ENCODE measurements at places on chromosomes 5 and 9.

- no peak for DNase-seq
Observed at GRCh38 chr9:119841016-119841415, 471.8 kb upstream of the BRINP1 start.

DNA sequence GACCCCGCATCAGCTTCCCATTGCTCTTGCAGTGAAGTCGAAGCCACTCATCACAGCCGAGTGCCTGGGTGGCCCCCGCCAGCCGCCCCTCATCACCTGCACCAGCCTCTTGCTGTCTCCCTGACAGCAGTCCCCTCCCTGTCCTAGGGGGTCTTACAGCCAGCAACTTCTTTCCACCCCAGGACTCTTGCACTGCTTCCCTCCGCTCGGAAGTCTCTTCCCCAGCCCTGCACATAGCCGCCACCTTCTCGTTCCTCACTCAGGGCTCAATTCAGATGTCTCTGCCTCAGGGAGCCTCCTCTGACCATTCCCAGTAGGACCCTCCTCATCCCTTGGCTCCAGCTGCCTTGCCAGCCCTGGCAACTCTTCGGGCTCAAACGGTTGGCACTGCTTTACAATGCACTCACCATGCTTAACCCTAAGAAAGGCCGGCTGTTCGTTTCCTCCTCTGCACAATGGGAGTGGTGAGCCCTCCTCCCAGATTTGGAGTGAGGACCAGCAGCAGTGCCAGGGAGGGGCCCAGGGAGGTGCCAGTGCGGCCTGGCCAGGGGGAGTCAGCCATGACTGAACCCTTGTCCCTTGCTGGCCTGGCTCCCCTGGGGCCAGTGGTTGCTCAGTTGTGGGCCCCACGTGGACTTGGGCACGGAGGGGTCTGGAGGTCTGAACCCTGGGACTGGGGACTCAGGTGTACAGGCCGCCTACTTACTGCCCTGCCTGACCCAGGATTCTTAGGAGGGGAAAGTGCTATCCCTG is 6.1 kb downstream of the TCF7 start:
- no peak for DNase-seq

DNA sequence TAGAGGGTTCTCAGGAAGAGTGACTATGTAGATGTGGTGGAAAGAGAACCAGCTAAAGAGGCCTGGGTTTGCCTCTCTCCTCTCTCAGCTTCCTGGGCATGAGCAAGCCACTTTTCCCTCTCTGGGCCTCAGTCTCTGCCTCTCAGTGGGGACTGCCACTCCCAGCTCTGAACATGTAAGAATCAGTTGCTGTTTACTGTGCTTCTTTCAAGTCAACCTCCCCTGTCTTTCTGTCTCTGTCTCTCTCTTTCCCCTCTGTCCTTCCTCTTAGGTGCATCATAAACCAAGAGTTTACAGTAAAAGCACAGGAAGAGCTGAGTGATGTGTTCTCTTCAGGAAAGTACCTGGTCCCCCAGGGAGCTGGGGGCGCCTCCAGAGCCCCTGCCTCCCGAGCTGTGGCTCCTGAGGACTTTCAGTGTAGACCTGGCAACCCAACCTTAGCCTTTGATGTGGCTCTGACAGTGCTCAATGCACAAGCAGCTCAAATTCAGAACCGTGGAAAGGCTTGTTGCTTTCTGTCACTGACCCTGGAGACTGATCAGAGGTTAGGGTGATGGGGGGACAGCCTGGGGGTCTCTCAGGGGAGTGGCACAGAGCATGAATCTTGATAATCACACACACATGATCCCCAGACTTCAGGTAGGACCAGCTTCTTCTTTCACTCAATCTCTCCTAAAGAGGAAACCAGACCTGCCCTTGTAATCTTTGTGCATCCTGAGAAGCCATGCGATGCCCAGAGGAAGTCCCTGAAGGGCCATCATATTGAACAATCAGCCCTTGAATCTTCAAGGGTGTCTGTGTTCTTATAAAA is 59.4 kb upstream of the TNFSF8 start:
- DNase-seq = no peak

DNA sequence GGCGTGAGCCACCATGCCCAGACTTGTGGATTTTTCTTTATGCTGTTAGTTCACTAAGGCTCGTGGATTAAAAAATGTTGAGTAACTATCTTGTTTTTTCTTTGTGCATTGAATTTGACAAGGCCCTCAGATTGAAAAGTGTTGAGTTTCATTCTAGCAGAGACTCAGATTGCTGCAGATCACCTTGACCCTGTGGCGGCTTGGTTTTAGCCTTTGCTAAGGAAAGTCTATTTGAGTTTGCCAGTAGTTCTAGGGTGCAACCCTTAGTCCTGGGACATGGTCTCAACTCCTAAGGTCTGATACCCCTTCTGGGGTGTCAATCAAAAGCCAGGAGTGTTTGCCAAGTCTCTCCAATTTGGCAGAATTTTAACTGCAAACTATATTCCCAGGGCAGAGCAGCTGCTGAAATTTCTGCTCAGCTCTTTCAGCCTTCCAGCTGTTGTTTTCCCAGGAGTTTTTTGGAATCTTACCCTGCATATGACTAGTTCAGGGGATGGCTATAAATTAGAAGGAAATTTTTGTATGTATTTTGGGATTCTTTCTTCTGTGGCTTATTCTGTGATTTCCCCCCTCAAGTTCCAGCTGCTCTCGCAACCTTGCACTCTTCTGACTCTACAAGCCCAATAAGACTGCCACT is 84.3 kb upstream of the HAND1 start:
- DNase-seq = no peak

- DNase-seq = no peak
Observed at GRCh38 chr5:84524491-84524890, 139.8 kb upstream of the EDIL3 start.

- DNase-seq = no peak
Observed at GRCh38 chr5:31613651-31614050, 25.3 kb upstream of the PDZD2 start.

- no peak for DNase-seq
Observed at GRCh38 chr9:88997646-88998045, 6.4 kb downstream of the S1PR3 start.

- no peak for DNase-seq
Observed at GRCh38 chr5:91212714-91213092, 170.4 kb downstream of the ARRDC3 start.

DNA sequence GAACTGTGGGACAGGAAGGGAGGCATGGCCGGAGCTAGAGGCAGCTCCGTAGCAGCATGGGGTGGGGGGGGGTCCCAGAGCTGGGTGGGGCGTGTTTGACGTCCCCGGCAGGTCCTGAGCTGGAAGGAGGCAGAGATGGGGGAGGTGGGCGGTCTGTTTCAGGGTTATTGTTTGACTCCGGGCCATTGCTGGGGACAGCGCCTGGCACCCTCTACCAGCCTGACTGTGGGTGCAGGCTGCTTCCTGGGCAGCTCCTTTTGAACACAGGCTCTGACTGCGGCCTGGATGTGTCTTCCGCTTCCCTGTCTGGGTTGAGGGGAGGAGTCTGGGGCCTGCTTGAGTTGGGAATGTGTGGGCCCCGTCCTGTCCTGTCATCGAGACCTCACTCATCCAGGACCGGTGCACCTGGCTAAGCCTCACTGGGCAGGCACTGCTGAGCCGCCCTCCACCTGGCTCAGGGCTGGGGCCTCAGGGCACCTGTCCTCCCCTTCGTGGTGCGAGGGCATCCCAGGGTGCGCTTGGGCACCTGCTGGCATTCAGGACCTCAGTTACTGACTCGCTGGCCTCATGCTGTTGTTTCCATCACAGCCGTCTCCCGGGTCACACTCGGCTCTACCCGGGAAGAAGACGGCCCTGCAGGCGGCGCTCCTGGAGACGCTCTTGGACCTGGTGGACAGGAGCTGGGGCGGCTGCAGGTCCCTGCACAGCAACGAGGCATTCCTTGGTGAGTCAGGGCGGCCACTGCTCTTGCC is 26.5 kb downstream of the CEP72 start:
- no peak for DNase-seq

GRCh38 chr5:157574456-157575380 is 857 bp downstream of the ADAM19 start:
- DNase-seq = no peak

DNA sequence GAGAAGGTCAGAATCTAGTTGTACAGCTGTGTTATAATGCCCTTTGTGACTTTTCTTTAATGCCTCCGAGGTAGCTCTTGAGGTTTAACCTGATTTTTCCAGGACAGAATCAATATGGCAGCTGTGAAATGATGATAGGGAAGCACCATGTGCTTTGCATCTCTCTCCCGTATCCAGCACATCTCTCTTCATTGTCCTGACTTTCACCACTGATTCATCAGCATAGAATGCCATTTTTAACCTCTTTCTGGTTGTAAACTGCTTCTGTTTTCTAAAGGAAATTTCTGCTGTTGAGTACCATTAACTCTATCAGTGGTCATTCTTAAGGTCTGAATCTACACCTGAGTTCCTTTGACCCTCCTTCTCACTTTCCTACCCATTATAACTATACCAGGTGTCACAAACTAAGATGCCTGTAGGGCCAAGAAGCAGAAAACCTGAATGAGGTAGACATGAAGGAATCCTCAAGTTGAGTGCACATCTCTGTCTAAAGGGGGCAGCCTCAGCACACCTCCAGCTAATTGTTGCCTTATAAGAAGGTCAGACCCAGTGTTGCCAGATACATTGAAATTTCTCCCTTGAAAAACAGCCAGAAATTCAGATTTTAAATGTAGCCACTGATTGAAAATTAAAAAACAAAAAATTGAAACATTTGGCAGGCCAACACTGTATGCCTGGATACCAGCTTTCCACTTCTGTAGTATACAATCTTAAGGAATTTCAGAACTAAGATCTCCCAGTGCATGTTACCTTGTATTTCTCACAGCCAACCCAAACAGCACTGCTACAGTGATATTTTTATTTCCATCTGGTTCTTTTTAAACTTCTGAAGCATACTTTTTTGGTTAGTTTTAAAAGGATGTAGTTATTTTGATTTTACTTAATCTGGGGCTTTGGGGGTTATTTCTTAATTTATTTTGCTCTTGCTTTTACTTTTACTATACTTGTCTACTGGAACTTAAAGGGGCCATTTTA is 35.8 kb upstream of the TLX3 start:
- DNase-seq = no peak

DNA sequence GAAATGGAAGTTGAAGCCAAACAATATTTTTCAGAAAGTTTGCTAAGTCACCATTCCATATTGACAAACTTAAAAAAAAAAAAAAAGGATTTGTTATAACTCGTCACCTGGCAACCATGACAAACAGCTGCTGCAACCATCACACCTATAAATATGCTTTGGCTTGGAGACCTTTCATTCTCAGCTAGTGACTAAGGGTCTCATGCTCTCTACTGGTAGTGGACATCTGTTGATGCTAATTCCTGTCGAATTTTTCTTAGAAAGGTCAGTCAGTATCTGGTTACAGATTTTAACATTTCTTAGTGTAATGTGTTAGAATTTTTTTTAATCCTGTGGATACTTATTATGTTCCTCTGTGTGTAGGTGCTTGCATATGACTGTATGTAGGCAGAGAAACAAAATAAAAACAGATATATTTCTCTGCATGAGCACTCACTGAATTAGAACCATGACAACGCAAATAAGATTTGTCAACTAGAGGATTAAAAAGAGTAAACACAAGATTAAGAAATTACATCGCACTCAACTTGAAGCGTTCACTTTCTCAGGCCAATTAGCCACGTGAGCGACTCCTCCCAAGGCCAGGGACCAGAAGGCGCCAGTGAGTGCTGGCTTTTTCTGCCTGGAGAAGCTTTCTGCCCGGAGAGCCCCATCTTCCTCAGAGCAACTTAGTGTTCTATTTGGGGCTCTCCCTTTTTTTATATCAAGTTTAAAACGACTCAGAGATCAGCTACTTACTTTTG is 27.0 kb upstream of the ZNF622 start:
- no peak for DNase-seq

- no peak for DNase-seq
Observed at GRCh38 chr5:67038817-67039603, 157.6 kb downstream of the CD180 start.

DNA sequence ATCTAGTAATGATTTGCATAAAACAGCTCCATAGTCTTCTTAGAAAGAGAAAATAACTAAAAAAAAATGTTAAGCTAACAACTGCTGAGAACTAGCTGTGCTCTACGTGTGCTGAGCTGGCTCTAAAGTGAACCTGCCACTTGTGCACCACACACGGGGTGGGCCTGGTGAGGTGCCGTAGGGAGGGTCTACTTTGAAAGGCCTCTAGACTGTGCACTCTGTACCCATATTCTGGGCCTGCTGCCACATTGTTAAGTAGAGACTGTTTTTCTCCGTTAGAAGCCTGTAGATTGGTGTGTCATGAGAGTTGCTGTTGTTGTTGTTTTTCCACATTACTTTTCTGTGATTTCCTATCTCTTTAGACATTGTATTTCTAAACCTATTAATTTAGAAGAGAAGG is 93.9 kb downstream of the CD180 start:
- no peak for DNase-seq

GRCh38 chr5:8727396-8727795 is 818.5 kb downstream of the SEMA5A start:
- DNase-seq = no peak

- no peak for DNase-seq
Observed at GRCh38 chr9:21854594-21854993, 52.2 kb downstream of the MTAP start.

GRCh38 chr9:90641884-90642487 is 638 bp downstream of the DIRAS2 start:
- DNase-seq = no peak

- no peak for DNase-seq
Observed at GRCh38 chr5:88769165-88769564, 113.8 kb downstream of the MEF2C start.

- no peak for DNase-seq
Observed at GRCh38 chr5:50964746-50965653, 298.6 kb downstream of the PARP8 start.

- no peak for DNase-seq
Observed at GRCh38 chr5:38999037-38999436, 75.2 kb downstream of the RICTOR start.

GRCh38 chr5:88659529-88660263 is 223.3 kb downstream of the MEF2C start:
- DNase-seq = no peak

GRCh38 chr5:132406144-132406783 is 36.8 kb downstream of the SLC22A5 start:
- DNase-seq = no peak

GRCh38 chr5:27172693-27173092 is 134.3 kb upstream of the CDH9 start:
- no peak for DNase-seq

GRCh38 chr5:132016721-132017250 is 5.3 kb upstream of the ACSL6 start:
- no peak for DNase-seq

- no peak for DNase-seq
Observed at GRCh38 chr9:89874351-89875321, 269.8 kb downstream of the GADD45G start.

All from cortex of kidney (tissue), 1 donor.